ENCODE measurements at places on chromosomes 11 and 22.

GRCh38 chr22:22893891-22894739 is 6.5 kb downstream of the IGLL5 start:
- DNase-seq, result no peak

- peak; percentile 45 for DNase-seq
Measured at GRCh38 chr11:125941619-125942611, 3.9 kb upstream of the VSIG10L2 start.

GRCh38 chr22:17830043-17830961 is 56.0 kb upstream of the BID start:
- peak; percentile 64 for DNase-seq

- no peak for DNase-seq
Measured at GRCh38 chr11:832529-833113, at the start of gene CD151. Gene CD151, plus strand, starts transcription at chr11:832952. Its CDS starts 3,118 bp downstream, at chr11:836070.

DNA sequence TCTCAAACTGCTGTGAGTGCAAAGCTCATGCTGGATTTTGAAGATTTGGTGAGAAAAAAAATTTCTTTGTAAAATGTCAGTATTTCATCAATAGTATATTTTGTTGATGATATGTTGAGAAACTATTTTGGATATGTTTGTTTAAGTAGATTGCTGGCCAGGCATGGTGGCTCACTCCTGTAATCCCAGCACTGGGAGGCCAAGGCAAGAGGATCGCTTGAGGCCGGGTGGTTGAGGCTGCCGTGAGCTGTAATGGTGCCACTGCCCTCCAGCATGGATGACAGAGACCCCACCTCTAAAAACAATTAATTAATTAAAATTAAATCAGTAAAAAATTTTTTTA is 6.9 kb upstream of the IFITM3 start:
- no peak for DNase-seq

GRCh38 chr11:43774786-43775185 is 94.2 kb downstream of the HSD17B12 start:
- DNase-seq, result no peak

DNA sequence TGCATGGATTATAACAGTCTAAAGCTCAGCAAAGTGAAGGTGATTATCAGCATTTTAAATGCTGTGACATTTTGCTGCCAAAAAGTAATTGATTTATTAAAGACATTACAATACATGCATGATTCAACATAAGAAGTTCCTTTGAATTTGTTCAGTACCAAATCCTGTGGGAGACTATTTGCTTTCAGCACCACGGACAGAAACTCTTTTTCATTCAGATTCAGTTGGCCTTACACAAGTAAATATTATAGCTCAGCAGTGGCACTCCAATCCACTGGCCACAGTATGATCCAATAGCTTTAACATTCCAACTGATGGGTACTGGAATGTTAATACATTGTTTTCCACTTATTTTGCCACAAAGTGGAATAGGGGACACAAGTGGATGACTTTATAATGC is 806.7 kb downstream of the NTM start:
- DNase-seq, result peak; percentile 47

Data from Jurkat, Clone E6-1 (cell line).